Heart right ventricle (tissue), 16 donors: ENCODE measurements at places on chromosomes 2 and 18. TPM values are rescaled to one million over a fixed set of nuclear protein-coding genes. Genes with fewer than 3 reads are reported as not detected.

The ZNF519 gene
- total RNA-seq, result 2.3 TPM

The HSBP1L1 gene
- 5.4 TPM for total RNA-seq

The GAL3ST2 gene
- total RNA-seq, result 0.28 TPM

The MROH2A gene
- total RNA-seq, result not detected

The MEIS1 gene
- 32.9 TPM for total RNA-seq

The SERPINB12 gene
- not detected for total RNA-seq
